ENCODE measurements at places on chromosomes 12 and 14.

- H3K27me3 ChIP-seq = no peaks in the 10 kb centered on the region
- H3K4me1 ChIP-seq = no peaks in the 10 kb centered on the region
- H3K4me3 ChIP-seq = no peak overlapping the region
- H3K27ac ChIP-seq = no peak overlapping the region
Observed at GRCh38 chr14:97642631-97643030, 845.4 kb downstream of the VRK1 start.

- no peaks in the 10 kb centered on the region for H3K4me1 ChIP-seq
- H3K36me3 ChIP-seq = no peaks in the 10 kb centered on the region
- DNase-seq = no peak
- no peaks in the 10 kb centered on the region for H3K27me3 ChIP-seq
- no peak overlapping the region for H3K4me3 ChIP-seq
Observed at GRCh38 chr12:19307451-19307850, 131.8 kb upstream of the AEBP2 start.

DNA sequence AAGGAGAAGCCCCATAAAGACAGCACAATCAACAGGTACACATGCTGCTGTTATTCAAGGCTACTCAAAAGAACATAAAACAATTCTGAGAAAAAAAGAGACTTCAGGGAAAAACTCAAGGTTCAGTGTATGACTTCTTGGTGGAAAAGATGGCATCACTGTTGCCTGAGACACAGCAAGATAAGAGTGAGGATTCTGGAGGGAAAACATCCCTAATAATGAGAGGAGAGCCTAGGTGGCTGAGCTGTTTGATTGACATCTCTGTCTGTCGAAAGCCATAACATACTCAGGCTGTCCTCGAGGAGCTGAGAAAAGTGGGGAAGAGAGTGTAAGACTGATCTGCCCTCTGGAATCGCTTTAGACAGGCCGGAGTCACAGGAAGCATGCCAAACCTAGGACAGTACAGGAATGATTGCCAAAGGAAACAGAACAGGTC lies 193.4 kb upstream of the AMIGO2 start:
- H3K27ac ChIP-seq = no peak overlapping the region
- no peaks in the 10 kb centered on the region for H3K27me3 ChIP-seq
- DNase-seq = no peak
- no peak overlapping the region for H3K4me3 ChIP-seq
- peaks cover 16% of the 10 kb centered on the region for H3K4me1 ChIP-seq

- peak overlapping the region; percentile 64 for H3K27ac ChIP-seq
- H3K27me3 ChIP-seq = no peaks in the 10 kb centered on the region
- H3K4me1 ChIP-seq = peaks cover 84% of the 10 kb centered on the region
- no peaks in the 10 kb centered on the region for H3K36me3 ChIP-seq
- no peak for DNase-seq
Observed at GRCh38 chr12:124545508-124546418, 21.6 kb downstream of the NCOR2 start.

- no peaks in the 10 kb centered on the region for H3K36me3 ChIP-seq
- H3K4me3 ChIP-seq = peak overlapping the region; percentile 72
- H3K27me3 ChIP-seq = no peaks in the 10 kb centered on the region
- H3K4me1 ChIP-seq = peaks cover 17% of the 10 kb centered on the region
Observed at GRCh38 chr14:29926228-29926627, 1.4 kb downstream of the PRKD1 start.

- H3K4me3 ChIP-seq = no peak overlapping the region
- H3K27ac ChIP-seq = no peak overlapping the region
- H3K27me3 ChIP-seq = no peaks in the 10 kb centered on the region
- H3K4me1 ChIP-seq = no peaks in the 10 kb centered on the region
Observed at GRCh38 chr12:84973026-84973425, 60.4 kb upstream of the SLC6A15 start.

DNA sequence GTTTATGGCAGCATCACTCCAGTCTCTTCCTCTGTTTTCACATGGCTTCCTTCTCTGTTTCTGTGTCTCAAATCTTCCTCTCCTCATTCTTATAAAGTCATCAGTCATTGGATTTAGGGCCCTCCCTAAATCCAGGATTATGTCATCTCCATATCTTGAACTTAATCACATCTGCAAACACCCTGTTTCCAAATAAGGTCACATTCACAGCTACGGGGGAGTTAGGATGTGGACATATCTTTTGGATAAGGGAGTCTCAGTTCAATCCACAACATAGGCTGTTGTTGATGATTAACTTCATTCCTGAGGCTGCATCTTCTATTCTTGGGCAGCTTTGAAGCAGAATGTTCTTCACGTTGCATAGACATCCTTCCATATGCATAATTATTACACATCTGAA lies 40.3 kb upstream of the NTF3 start:
- H3K36me3 ChIP-seq = no peaks in the 10 kb centered on the region
- no peak for DNase-seq
- H3K27me3 ChIP-seq = no peaks in the 10 kb centered on the region
- no peak overlapping the region for H3K4me3 ChIP-seq
- peaks cover 9% of the 10 kb centered on the region for H3K4me1 ChIP-seq

DNA sequence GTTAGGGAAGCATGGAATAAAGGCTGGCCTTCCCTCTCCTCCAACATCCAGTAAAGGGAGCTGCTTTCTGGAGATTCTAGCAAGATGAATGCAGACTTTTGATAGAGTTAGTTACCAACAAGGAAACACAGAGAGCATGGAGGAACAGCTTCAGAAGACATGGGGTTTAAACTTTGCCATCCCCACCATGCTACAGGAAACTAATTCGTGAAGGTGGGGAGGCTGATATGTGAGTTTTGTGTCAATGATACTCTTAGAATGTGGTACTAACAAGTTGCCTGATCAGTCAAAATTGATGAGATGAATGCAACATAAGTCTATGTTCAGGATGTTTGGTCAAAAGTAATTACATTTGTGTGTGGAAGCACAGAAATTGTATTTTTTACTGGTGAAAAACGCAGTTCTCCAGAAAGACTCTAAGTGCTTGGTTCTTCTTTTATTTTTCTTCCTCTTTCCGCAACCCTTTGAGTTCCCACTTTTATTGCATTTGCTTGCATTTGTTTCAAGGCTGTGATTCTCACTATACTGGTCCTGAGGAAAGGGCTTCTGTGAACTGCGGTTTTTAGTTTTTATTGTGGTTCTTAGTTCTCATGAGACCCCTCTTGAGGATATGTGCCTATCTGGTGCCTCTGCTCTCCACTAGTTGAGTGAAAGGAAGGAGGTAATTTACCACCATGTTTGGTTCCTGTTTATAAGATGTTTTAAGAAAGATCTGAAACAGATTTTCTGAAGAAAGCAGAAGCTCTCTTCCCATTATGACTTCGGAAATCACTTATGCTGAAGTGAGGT lies at the start of gene CLEC4A:
TSS of gene CLEC4A (plus strand) at position 494 of the 789 bp plus-strand sequence. CDS start at position 756, 262 bp downstream.
- no peaks in the 10 kb centered on the region for H3K4me1 ChIP-seq
- H3K36me3 ChIP-seq = no peaks in the 10 kb centered on the region
- no peaks in the 10 kb centered on the region for H3K27me3 ChIP-seq
- no peak within 1 kb of the TSS for H3K27ac ChIP-seq
- DNase-seq = no peak
- no peak within 1 kb of the TSS for H3K4me3 ChIP-seq

GRCh38 chr12:106245767-106246166 lies 2.1 kb downstream of the CKAP4 start:
- peak overlapping the region; percentile 99 for H3K27ac ChIP-seq
- peak; percentile 85 for DNase-seq
- H3K4me3 ChIP-seq = peak overlapping the region; percentile 84
- no peaks in the 10 kb centered on the region for H3K27me3 ChIP-seq

- no peak for DNase-seq
- H3K4me3 ChIP-seq = peak overlapping the region; percentile 67
- H3K4me1 ChIP-seq = peaks cover 46% of the 10 kb centered on the region
- no peaks in the 10 kb centered on the region for H3K36me3 ChIP-seq
Observed at GRCh38 chr12:55727643-55728185, 1.1 kb downstream of the CD63 start.

DNA sequence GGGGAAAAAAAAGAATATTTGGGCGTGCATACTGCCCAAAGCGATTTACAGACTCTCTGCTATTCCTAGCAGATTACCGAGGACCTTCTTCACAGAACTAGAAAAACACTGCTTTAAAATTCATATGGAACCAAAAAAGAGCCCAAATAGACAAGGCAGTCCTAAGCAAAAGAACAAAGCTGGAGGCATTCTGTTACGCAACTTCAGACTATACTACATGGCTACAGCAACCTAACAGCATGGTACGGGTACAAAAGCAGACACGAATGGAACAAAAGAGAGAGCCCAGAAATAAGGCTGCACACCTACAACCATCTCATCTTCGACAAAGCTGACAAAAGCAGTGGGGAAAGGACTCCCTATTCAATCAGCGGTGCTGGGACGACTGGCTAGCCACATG lies 56.7 kb downstream of the TRAF3 start:
- no peak for DNase-seq
- no peaks in the 10 kb centered on the region for H3K27me3 ChIP-seq
- H3K4me3 ChIP-seq = no peak overlapping the region

DNA sequence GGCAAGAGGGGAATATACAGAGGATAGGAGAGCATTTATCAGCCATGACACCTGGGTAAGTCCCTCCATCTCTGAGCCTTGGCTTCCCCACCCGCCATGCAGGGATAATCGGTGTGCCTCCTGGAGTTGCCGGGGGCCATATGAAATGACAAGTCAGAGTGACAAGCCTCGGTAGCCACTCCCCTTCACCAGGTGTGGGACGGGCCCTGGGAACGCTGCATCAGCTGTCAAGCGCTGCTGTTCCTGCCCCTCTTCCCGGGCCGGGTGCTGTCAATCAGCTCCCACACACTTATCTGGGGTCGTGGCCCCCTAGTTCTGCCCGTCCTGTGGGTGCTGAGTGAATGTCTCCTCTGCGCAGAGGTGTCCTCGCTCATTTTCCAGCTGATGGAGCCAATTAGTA lies 57.2 kb downstream of the MVK start:
- H3K27me3 ChIP-seq = no peaks in the 10 kb centered on the region
- no peak overlapping the region for H3K27ac ChIP-seq
- no peak for DNase-seq
- H3K36me3 ChIP-seq = no peaks in the 10 kb centered on the region

DNA sequence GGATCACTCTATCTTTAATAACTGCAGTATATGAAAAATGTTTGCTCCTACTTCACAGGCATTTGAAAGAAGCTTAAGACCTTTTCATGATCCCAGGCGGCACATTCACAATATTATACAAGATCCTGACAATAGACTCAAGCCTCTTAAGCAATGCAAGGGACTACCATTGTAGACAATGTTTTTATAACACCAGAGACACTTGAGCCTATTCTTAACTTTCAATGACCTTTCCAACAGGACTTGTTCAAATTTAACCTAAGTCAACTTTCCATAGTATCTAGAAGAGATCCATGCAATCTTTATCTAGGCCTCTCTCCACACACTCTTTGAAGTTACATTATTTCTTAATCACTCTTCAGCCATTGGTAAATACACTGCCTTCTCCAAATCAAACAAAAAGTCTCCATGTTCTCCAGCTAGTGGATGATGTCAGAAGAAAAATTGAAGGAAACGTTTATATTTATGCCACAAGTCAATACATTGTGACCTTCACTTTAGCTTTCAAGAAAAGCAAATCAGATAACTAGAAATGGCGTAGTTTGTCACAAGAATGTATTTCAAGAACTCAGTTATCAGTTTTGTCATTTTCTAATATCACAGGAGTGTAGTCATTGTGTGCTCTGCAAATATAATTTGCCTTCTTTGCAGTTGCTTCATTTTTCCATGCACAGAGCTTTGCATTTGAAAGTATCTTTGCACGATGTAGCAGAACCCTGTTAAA lies 41.2 kb downstream of the PHLDA1 start:
- no peaks in the 10 kb centered on the region for H3K36me3 ChIP-seq
- DNase-seq = no peak
- no peaks in the 10 kb centered on the region for H3K4me1 ChIP-seq
- H3K27ac ChIP-seq = no peak overlapping the region
- H3K4me3 ChIP-seq = no peak overlapping the region
- no peaks in the 10 kb centered on the region for H3K27me3 ChIP-seq

- no peaks in the 10 kb centered on the region for H3K27me3 ChIP-seq
- no peaks in the 10 kb centered on the region for H3K36me3 ChIP-seq
- no peak for DNase-seq
Observed at GRCh38 chr12:37547611-37548010, 769.0 kb upstream of the ALG10B start.

DNA sequence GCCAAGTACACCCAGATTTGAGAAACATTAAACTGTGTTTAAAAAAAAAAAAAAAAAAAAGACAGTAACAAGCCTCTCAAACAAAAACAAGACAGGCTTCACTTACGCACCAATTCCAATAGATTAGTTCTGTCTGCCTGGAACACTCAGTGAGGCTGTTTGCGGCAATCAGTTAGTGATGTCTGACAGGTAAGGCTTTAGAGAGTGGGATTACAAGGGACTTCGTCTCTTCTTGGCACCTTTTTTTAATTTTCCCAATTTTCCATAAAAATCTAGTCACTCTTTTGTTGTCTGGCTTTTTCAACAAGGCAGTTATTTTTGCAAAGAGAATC lies 79.6 kb downstream of the NCOR2 start:
- H3K27ac ChIP-seq = no peak overlapping the region
- H3K36me3 ChIP-seq = no peaks in the 10 kb centered on the region
- DNase-seq = no peak
- no peak overlapping the region for H3K4me3 ChIP-seq
- no peaks in the 10 kb centered on the region for H3K27me3 ChIP-seq

DNA sequence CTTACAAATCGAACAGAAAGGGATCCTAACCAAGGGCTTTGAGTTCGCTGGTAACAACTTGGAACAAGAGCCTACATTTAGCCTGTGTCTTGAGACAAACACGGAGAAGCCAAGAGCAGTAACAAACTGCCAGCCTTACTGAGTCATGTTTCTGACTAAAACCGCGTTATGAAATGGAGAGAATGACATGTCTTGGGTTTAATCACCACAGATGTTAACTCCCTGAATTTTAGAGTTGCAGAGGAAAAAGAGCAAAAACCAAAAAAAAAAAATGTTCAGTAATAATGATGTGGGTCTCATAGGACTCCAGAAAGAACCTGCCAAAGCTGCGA lies 1.0 kb downstream of the BLTP3B start:
- peaks cover 49% of the 10 kb centered on the region for H3K4me1 ChIP-seq
- H3K27me3 ChIP-seq = no peaks in the 10 kb centered on the region
- H3K36me3 ChIP-seq = no peaks in the 10 kb centered on the region

- H3K4me3 ChIP-seq = no peak overlapping the region
- no peaks in the 10 kb centered on the region for H3K36me3 ChIP-seq
- H3K27me3 ChIP-seq = no peaks in the 10 kb centered on the region
- no peak for DNase-seq
Observed at GRCh38 chr12:105831372-105831771, 307.4 kb downstream of the NUAK1 start.

GRCh38 chr12:29844667-29845066 lies 60.9 kb upstream of the TMTC1 start:
- no peak overlapping the region for H3K27ac ChIP-seq
- H3K27me3 ChIP-seq = no peaks in the 10 kb centered on the region
- H3K36me3 ChIP-seq = no peaks in the 10 kb centered on the region
- H3K4me1 ChIP-seq = no peaks in the 10 kb centered on the region
- no peak overlapping the region for H3K4me3 ChIP-seq

- no peaks in the 10 kb centered on the region for H3K27me3 ChIP-seq
- DNase-seq = no peak
- peaks cover 58% of the 10 kb centered on the region for H3K4me1 ChIP-seq
- H3K36me3 ChIP-seq = no peaks in the 10 kb centered on the region
Observed at GRCh38 chr14:74583689-74584434, 28.2 kb downstream of the LTBP2 start.

Data from vagina (tissue), 2 donors.